ENCODE measurements at places on chromosomes 7 and 10. TPM values are rescaled to one million over a fixed set of nuclear protein-coding genes. Genes with fewer than 3 reads are reported as not detected.

COL13A1 gene
- total RNA-seq = not detected

WNT8B gene
- total RNA-seq = not detected

TMEM273 gene
- 27.7 TPM for total RNA-seq

KIF11 gene
- 2.0 TPM for total RNA-seq

TAS2R3 gene
- total RNA-seq = 5.6 TPM

GNGT1 gene
- total RNA-seq = not detected

EIF4EBP2 gene
- total RNA-seq = 54.5 TPM

TUBB8 gene
- not detected for total RNA-seq

CHST3 gene
- not detected for total RNA-seq

ADAM8 gene
- total RNA-seq = 90.3 TPM

HOXA3 gene
- not detected for total RNA-seq
